Activated gamma-delta T cell (primary cell): ENCODE measurements at places on chromosomes 2 and 18.

- no peak for DNase-seq
Observed at GRCh38 chr2:46229134-46230063, 67.8 kb upstream of the EPAS1 start.

DNA sequence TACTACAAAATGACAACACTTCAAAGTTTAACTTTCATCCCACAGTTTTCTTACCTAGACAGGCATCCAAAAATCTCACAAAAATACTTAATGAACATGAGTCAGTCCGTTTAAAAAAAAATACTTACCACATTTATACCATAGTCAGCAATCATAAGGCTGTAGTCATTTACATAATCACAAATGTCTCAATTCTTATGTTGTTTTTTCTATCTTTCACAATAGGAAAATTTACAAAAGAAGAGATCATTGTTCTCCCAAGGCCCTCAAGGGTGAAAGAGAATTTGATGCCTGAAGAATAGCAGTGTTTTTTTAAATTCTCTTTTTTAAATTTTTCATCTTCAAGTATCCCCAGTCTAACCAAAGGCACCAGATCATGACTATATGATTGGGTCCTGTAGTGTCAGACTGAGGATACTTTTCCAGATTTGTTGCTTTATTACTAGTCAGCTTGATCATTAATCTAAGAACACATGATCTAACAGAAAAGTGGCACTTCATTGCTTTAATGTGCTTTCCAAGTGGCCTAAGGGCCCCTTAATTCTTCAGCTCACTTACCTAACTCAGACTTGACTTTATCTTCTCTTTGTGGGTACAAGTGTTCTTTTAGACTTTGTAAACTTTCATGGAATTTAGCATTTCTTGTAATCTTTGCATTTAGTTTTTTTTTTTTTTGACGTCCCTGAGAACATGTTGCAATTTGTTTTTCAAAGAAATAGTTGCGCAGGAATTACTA lies 4.7 kb downstream of the SCYGR5 start:
- no peak for DNase-seq

GRCh38 chr18:22233266-22233665 lies 63.9 kb downstream of the GATA6 start:
- DNase-seq, result no peak

GRCh38 chr2:222284466-222284865 lies 14.3 kb downstream of the PAX3 start:
- DNase-seq, result no peak

GRCh38 chr2:31081492-31081891 lies 56.7 kb downstream of the GALNT14 start:
- no peak for DNase-seq

DNA sequence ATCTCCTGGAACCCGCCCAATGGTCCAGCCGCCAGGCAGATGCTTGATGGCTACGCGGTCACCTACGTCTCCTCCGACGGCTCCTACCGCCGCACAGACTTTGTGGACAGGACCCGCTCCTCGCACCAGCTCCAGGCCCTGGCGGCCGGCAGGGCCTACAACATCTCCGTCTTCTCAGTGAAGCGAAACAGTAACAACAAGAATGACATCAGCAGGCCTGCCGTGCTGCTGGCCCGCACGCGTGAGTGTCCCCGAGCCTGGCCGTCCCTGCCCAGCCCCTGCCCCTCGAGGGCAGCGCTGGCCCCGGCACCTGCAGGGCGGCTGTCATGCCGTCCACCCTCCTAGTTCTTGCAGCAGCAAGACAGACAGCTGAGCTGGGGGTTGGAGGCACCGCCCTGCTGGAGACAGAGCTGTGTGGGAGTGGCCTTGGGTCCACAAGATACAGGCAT lies 36.7 kb downstream of the MTERF4 start:
- DNase-seq, result no peak

DNA sequence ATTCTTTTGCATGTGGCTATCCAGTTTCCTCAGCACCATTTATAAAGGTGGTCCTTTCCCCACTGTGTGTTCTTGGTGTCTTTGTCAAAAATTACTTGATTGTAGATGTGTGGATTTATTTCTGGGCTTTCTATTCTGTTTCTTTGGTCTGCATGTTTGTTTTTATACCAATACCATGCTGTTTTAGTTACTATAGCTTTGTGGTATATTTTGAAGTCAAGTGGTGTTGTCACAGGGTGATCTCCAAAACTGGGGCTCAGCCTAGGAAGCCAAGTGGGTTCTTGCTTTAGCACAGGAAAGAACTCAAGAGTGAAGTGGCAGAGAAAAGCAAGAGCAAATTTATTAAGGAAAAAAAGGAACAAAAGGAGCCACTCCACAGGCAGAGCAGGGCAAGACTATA lies 6.0 kb upstream of the SNTG2 start:
- no peak for DNase-seq

DNA sequence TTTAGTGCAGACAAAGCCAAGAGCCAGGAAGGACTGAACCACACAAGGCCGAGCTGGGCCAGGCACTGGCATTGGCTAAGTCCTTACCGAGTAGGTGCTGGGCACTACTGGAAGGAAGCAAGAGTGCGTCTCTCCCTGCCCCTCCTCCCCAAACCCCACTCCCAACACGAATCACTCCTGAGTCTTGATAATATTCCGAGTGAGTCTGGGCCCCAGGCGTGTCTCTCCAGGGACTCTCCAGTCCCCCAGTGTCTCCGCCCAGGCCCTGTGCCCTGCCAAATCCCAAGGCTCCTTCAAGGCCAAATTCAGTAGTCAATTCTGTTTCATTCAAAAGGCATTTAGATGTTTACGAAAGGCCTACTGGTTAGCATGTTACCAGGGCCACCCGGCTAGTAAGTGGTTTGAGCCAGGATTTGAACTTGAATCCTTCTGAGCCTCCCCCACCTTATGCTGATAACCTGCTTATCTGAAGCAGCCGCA lies 82.8 kb downstream of the GLI2 start:
- no peak for DNase-seq

- DNase-seq, result no peak
Observed at GRCh38 chr2:119431976-119432850, 559 bp downstream of the TMEM37 start.

- DNase-seq, result no peak
Observed at GRCh38 chr2:142875652-142876051, 1.8 kb upstream of the KYNU start.

GRCh38 chr2:120520929-120521912 lies 175.3 kb downstream of the INHBB start:
- no peak for DNase-seq

DNA sequence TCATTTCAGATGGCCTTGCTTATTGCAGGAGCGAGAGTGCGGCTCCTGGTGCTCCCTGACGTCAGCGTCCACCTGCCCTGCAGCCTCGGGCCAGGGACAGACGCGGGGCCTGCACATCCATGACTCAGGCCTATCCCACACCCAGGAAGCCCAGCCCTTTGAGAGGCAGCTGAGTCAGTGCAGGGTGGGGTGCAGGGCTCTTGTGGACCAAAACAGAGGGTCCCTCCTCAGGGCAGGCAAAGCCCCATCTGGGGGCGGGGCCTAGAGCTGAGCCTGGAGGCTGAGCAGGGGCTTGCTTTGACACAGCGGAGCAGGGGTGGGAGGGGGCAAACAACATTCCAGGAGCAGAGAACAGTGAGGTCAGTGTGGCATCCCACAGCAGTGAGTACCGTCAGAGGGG lies 7.7 kb upstream of the ARHGEF4 start:
- no peak for DNase-seq

DNA sequence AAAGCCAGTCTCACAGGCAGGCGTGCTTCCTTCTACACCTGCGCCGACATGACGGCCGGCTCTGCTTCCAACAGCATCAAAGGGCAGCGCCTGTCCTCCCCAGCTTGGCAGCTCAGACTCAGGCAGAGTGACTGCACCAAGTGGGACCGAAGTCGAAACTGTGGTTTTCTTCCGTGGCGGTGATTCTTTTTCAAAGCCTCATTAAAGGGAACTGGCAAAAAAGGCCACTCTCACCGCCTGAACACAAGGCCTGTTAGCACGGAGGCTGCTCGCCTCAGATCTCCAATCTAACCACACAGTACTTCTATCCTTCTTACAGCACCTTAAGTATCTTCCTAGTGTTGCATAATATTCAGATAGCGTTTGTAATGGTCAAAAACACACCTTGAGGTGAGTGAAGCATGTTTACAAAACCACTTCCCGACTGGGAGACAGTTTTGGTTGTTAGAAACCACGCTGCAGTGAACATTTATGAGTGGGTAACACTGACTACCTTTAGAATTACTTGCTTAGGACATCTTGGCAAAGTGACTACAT lies 236.4 kb downstream of the HDAC4 start:
- DNase-seq, result no peak

- no peak for DNase-seq
Observed at GRCh38 chr2:41966431-41966893, 81.4 kb upstream of the PKDCC start.

DNA sequence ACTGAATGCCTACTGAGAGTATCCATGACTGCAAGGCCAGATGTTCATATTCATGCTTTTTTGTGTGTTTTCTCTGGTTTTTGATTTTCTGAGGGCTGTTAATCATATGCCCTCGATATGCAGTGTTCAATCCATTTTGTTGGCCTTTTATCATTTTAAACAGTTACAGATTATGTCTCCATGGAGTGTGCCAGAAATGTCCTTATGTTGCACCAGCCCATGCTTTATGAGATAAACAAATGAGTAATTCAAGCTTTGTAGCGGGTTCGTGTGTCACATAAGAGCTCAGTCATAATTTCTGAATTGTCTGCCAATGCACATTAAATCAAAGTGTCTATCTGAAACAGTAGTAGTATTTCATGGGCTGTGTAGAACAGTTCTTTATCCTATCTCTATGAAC lies 583.0 kb downstream of the THSD7B start:
- no peak for DNase-seq

- DNase-seq, result no peak
Observed at GRCh38 chr2:152613235-152613634, 104.0 kb downstream of the PRPF40A start.

DNA sequence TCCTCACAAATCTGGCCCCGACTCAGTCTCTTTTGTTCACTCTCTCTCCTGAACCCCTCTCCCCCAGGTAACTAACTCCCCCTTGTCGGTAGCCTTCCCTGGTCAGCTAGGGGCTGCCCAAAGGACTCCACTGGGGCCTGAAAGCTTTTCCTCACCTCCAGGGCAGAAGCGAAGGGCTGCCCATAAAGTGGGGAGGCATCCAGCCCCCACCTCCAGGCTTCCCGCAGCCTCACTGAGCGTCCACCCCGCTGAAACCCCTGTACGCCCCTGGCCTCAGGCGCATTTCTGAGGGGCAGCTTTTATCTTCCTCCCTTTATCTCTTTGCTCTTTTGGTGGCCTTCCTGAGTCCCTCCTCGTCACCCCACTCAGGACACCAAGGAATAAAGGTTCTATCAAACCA lies 249.3 kb downstream of the CYP26B1 start:
- DNase-seq, result no peak

- DNase-seq, result no peak
Observed at GRCh38 chr2:101398116-101398821, 11.0 kb upstream of the CREG2 start.

DNA sequence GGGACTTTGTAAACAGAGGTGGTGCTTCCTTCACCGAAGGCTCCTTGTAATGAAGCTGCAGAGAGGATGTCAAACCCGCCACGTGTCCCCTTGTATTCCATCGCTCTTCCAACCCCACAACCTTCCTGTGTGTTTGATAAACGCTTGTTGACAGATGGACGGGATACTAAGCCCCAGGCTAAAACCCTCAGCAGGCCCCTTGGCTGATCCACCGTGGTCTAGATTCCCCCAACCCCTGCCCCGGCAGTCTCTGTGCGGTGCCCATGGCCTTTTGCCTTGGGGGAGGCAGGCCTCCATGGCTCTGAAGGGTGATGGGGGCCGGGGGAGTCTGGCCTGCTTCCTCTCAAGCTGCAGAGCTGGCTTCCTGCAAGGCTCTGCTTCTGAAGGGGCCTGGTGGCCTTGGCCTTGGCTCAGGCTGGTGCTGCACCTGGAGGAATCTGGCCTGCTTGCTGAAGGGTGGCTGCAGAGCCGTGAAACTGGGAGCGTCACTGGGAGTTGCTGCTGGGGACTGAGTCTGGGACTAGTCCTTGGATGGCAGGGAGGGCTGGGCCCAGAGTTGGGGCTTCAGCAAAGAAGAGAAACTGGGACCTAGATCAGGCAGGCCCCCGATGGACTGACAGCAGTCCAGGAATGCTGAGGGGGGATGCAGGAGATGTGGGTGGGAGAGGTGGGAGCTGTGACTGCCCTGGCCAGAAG lies 9.6 kb upstream of the NTSR2 start:
- no peak for DNase-seq

- DNase-seq, result no peak
Observed at GRCh38 chr2:168819050-168819715, 16.7 kb downstream of the NOSTRIN start.

GRCh38 chr2:212136216-212136795 lies 402.3 kb downstream of the ERBB4 start:
- no peak for DNase-seq
